ENCODE measurements at places on chromosomes 12 and 14.

DNA sequence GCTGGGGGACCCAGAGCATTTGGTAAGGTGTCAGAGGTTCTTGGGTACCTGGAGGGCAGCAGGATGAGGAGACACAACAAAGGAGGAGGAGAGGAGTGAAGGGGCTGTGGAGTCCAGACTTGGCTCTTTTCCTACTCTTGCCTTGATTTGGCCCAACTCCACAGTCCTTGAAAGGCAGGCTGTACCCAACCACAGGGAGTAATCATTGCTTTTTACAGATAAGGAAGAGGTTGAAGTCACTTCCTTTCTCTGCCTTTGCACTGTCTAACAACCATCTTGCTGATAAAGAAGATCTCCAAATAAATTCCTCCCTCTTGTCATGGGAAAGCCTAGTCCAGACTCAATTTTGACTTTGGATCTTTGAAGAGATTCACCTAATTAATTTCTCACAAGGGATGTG, 226.8 kb upstream of the HMGA2 start:
- no peak for DNase-seq

DNA sequence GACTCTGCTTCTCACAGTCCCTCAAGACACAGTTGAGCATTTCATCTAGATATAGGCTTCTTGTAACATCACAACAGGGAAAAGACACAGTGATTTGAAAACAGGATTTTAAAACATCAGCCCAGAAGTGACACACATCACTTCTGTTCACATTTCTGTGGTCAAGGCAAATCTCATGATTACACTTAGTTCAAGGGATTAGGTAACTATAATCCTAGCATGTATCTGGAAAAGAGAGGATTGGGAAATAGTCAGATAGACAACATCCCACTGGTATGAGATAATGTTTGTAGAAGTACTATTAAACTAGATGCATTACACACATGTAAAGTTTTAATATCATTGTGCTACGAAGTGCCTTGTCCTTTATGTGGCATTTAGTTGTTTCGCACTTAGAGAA, 252.6 kb upstream of the PRKD1 start:
- DNase-seq, result no peak

GRCh38 chr12:100348657-100349454, 8.0 kb upstream of the SLC17A8 start:
- peak; percentile 61 for DNase-seq

GRCh38 chr12:30988646-30989286, 62.2 kb downstream of the TSPAN11 start:
- no peak for DNase-seq

DNA sequence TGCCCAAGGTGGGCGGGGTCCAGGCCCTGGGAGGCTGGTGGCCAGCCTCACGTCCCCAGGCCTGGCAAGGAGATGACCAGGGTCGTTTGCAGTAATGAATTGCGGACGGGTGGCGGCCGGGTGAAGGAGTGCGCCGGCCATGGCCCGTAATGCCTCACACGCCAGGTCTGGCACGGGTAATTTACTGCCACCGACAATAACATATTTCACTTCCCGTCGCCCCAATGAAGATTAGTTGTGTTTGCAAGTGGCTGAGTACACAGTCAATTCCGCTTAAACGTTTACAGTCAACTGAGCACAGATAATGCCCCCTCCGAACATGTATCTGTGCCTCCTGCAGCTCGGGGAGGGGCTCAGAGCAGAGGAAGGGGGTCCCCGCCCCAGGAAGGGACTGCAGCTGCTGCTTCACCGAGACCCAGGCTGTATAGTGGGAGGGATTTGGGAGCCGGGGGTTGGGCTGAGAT, 48.3 kb downstream of the MVK start:
- no peak for DNase-seq

DNA sequence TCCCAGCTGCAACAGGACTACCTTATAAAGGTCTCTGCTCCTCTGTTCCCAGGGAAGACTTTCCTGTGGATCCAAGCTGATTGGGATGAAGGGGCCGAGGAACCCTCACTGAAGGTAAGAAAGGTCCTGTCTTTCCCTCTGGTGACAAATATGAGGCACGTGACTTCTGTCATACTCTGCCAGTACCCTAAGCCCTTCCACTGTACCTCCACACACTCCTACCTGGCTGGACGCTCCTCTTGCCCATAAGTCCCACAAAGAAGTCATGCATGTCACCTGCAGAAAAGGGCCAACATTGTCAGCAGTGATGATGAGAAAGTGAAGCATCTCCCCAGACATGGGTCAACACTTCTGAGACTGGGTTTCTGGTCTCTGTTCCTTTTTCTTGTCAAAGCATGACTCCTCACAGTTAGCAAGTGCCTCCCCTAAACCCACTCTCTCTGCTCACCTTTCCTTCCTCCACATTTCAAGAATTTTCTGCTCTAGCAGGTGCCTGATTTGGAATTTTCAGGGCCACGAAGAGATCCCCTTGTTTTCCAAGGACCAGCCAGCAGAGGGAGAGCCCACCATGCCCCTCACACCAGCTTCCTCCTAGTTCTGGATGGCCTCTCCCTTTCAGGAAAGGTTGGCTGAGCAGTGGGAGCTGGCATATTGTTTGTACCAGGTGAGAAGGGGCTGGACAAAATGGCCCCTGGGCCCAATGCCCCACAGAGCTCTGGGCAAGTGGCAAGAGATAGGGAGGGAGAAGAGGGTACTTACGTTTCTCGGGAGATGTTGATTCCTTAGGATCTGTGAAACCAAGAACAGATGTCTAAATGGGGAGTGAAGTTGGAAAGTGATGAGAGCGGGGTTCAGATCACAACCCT, 3.5 kb downstream of the TAC3 start:
- no peak for DNase-seq

GRCh38 chr12:52673217-52673616, 7.0 kb downstream of the KRT1 start:
- no peak for DNase-seq
